ENCODE measurements at places on chromosomes 12 and 14.
A peak's percentile ranks its signal among the peaks of the same experiment; 100 is the strongest.

DNA sequence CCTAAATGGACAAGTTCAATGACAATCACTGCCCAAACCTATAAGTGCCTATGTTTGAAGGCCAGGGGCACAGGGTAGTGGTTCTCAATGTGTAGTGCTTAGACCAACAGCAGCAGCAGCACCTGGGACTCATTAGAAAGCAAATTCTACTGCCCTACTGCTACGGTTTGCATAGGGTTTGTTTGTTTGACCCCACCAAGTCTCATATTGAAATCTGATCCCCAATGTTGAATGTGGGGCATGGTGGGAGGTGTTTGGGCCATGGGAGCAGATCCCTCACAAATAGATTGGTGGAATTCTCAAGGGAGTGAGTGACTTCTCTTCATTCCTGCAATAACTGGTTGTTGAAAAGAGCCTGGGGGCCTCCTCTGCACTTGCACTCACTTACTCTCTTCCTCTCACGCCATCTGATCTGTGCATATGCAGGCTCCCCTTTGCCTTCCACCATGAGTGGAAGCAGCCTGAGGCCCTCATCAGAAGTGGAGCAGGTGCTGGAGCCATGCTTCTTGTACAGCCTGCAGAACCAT lies 39.5 kb downstream of the PPM1H start:
- DNase-seq, result no peak

DNA sequence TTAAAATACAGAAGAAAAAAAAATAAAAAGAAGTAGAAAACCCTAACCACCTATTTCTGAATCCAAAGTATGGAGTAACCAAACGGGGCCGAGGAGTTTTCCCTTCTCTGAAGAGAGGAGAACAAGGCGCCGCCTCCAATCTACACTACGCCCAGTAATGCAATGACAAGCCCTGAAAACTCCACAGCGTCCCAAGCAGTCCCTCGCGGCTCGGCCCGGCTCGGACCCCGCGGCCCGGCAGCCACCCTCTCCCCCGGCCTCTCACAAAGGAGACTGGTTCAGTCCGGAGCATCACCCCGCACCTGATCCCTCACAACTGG lies 371 bp downstream of the CHD8 start:
- peak; percentile 67 for DNase-seq

GRCh38 chr12:90460681-90461080 lies 494.3 kb downstream of the CCER1 start:
- no peak for DNase-seq

GRCh38 chr12:11916771-11917170 lies 154.0 kb upstream of the BCL2L14 start:
- DNase-seq, result no peak

DNA sequence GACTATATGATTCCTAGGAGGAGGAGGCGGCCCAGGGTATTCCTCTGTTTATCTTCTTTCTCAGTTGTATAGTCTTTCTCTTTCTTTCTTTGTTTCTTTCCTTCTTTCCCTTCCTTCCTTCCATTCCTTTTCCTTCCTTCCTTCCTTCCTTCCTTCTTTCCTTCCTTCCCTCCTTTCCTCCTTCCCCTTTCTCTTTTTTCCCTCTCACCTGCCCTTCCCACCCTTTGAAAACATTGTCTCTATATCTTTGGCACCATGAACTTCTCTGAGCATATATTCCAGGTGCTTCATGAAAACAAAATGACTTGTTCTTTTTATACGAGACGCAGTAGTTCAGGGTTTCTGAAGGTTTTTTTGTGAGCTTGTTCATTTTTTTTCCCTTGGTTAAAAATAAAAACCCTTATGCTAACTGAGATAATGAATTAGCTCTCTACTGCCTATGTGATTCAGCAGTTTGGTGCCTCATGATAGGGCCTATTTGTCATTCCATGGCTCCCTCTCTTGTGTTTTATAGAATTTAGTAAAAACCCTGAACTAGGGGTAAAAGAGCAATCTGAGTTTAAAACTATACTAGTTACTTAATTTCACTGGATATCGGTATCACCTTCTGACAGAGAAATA lies 3.2 kb upstream of the TESPA1 start:
- DNase-seq, result peak; percentile 90

GRCh38 chr12:49346659-49347310 lies at the start of gene DNAJC22:
Gene DNAJC22 (plus strand): TSS chr12:49346888. CDS start chr12:49348873, 1,985 bp downstream.
- peak; percentile 56 for DNase-seq
